ENCODE measurements at places on chromosomes 13 and 19. TPM values are rescaled to one million over a fixed set of nuclear protein-coding genes. Genes with fewer than 3 reads are reported as not detected.

Gene C3
- 700 TPM for total RNA-seq

Gene NEK5
- total RNA-seq, result 0.22 TPM

Gene TMEM150B
- total RNA-seq, result 0.74 TPM

Gene ZNF665
- 0.32 TPM for total RNA-seq

Gene WDR87
- total RNA-seq, result not detected

Gene KLK12
- total RNA-seq, result not detected

Gene FCGBP
- 7.0 TPM for total RNA-seq

Gene LYL1
- total RNA-seq, result 0.69 TPM

DNA sequence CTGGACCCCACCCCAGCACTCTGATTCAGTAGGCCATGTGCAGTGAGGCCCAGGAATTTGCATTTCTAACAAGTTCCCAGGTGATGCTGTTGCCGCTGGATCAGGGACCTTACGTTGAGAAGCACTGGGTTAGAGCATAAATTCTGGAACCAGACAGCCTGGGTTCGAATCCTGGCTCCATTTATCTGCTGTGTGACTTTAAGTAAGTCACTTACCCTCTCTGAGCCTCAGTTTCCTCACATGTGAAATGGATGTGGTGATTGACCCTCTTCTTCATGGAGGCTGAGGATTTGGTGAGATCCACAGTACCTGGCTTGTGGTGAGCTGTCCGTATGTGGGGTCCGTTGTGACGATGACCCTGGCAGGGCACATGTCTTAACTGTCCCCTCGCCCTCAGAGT, 15.9 kb downstream of the HIPK4 start:
- DNase-seq, result no peak

DNA sequence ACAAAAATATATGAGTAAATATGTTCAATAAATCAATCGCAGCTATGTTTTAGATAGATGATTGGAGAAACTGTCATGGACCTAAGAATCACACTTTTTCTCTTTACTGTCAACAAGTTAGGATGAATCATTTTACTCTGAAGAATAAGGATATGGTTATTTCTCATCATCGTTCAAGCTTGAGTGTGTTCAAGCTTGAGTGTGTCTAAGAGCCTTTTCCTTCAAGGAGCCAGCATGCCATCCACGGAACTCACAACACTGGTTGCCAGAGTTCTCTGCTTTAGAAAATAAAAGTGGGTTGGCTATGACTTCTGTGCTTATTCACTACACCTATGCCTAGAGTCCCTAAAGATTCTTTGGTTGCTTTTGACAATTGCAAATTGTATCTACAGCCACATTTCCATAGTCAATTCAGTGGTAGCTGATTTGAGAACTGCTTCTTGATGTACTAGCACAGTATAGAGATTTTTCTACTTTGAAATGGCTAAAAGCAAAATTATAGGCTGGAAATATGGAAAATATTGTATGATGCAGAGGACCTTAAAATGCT, 58.1 kb upstream of the SCEL start:
- DNase-seq, result no peak

DNA sequence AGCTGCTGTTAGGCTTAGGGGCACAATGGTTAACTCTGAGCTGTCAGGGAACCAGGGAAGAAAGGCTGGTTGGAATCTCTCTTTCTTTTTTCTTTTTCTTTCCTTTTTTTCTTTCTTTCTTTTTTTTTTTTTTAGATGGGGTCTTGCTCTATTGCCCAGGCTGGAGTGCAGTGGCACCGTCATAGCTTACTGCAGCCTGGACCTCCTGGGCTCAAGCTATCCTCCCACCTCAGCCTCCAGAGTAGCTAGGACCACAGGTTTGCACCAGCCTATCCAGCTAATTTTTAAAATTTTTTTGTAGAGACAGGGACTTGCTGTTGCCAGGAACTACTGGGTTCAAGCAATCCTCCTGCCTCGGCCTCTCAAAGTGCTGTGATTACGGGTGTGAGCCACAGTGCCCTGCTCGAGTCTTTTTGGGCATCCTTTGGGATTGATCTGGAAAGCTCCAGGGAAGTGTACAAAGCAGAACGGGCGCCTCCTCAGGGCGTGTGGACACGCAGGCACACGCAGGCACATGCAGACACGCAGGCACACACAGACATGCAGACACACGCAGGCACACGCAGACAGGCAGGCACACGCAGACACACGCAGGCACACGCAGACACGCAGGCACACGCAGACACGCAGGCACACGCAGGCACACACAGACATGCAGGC, 99.2 kb downstream of the GADD45B start:
- DNase-seq, result no peak

DNA sequence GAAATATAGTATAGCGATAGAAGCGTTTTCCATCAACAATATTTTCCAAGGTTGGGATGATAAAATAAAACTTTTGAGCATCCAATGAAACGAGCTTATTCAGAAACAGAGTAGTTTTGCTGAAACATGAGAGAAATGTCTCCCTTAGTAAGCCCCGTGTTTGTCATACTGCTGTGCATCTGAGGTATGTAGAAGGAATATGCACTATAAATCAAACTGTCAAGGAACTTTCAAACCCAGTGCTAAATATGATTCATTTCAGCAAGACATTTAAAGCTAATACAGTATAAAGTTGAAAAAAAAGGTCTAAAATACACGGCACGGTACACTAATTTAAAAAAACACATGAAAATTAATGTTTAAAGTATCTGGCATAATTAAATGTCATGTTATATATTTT, 546.2 kb downstream of the SLITRK5 start:
- DNase-seq, result no peak
